AG09319 (cell line): ENCODE measurements at places on chromosomes 1 and 21.
A peak's percentile ranks its signal among the peaks of the same experiment; 100 is the strongest.

GRCh38 chr1:178060789-178061556, 32.9 kb upstream of the RASAL2 start:
- peak; percentile 46 for DNase-seq

GRCh38 chr1:154403983-154404382, 1.2 kb upstream of the IL6R start:
- DNase-seq: no peak

- no peak for DNase-seq
Measured at GRCh38 chr1:98792123-98792522, 130.6 kb downstream of the SNX7 start.

DNA sequence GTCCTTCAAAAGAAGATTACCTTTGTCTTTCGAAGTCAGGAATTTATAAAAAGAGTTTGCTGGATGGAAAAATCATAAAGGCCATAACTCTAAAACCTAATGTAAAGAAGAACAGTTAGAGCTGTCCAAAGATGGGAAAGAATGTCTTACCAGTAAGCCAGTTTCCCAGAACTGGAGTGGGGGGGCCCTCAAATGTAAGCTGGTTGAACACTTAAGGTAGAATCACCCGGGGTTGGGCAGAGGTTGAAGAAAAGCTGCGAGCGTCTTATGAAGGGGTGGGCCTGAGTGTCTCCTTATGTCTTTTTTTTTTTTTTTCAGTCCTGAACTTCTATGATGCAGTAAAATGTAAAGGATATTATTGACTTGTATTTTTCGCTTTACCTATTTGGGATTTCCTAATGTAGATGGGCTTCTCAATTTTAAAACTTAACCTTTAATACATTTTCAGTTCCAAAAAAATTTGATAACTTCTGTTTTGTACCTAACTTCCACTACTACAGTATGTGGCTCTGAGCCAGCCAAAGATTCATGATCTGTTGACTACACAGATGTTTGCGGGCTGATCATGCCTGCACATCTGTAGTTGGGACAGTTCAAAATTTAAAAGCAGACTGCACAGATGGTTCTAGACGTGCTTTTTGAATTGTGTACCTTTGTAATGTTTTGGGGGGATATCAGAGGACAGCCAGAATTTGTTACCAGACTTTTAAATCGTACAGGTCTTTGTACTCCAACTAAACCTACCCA, 43.6 kb downstream of the NFYC start:
- no peak for DNase-seq

GRCh38 chr1:162502928-162503327, 5.3 kb downstream of the UHMK1 start:
- DNase-seq: no peak

DNA sequence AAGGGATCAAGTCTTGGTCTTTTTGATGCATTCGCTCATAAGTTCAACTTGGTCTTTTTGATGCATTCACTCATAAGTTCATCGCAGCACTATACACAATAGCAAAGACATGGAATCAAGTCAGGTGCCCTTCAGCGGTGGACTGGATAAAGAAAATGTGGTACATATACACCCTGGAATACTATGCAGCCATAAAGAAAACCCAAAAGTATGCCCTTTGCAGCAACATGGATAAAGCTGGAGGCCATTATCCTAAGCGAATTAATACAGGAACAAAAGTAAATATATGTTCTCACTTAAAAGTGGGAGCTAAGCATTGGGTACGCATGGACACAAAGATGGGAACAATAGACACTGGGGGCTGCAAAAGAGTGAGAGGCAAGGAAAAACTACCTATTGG, 29.8 kb upstream of the FOXE3 start:
- DNase-seq: no peak

DNA sequence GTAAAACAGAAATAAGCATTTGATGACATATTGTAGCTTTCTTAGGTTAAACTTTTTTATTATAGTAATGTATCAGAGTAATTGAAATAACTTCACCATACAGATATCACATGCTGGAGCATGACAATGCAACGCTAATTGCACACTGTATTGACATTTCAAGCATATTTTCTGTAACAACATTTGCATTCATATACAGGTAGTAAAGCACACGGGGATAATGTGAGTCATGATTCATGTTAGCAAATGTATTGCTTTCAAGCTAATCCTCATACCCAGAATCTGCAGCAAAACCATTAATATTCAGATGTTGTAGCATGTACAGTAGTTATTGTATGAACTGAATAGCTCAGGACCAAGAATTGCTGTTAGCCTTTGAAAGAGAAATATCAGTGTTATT, 133.9 kb downstream of the TTLL7 start:
- DNase-seq: no peak

GRCh38 chr1:232776526-232777106, 28.6 kb upstream of the MAP10 start:
- no peak for DNase-seq

DNA sequence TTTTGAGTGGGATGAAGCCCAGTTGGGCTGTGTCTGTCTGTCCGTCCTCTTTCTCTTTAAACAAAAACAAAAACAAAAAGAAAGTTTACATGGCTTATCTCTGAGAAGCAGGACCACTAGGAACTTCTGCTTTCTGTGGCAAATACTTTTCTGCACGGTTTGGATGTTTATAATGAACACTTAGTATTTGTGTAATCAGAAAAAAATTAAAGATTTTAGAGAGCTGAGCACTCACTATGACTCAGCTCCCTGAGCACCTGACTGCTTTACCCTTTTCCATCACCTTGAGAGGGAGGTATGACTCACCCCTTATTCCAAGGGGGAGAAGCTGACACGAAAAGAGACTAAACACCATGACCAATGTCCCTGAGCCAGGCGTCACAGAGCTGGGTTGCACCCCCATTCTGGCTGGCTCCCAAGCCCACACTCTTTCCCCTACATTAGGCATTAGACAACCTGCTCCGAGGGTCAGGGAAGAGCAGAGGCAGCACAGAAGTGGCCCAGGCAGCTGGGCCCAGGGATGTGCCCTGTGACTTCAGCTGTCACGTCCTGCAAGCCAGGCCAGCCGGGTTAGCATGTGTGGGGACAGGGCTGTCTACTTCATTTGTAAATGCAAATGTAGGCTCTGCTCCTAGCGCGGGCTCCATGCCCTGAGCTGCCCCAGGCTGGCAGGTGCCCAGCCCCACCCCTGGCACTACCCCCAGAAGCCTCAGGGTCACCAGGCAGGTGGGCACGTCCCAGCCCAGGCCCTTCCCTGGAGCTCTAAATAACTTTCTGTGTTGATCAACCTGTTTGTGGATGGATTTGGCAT, 30.4 kb downstream of the RAP1GAP start:
- DNase-seq: no peak

DNA sequence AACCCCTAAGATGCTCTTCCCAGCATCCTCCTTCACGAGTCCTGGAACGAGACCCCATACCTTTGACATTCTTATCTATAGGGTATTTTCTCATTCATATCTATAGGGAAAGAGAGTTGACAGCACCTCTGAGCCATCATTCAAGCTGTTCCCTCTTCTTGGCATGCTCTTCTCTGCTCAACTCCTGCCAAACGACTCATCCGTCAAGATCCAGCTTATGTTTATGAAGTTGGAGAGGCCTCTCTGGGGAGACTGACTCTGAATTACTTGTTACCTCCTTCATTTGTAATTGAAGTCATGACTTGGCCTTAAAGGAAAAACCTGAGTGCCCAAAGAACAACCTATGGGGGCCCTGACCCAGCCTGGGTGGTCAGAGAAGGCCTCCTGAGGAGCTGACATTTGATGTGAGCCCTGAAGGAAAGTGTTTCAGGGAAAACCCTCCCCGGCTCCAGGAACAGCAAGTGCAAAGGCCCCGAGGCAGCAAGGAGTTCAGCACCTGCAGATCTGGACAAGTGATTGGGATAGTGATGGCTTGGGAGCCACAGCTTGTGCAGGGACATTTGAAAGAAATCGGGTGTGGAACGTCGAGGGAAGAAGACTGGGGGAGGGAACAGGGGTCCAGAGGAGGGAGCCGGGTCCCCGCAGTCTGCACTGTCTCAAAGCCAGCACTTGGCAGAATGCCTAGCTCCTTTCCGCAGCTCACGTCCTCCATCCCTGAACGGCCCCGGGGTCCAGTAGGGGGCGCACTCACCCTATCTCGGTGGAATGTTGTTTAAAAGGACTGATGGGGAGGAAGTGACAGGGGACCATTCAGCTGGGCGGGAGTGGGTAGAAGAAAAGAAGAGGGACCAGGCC, 14.0 kb upstream of the CDA start:
- no peak for DNase-seq

- DNase-seq: peak; percentile 74
Measured at GRCh38 chr1:234957330-234958065, 171.1 kb downstream of the TOMM20 start.

- no peak for DNase-seq
Measured at GRCh38 chr21:40054403-40054802, 187.2 kb downstream of the PCP4 start.

GRCh38 chr1:203120325-203121153, 7.0 kb upstream of the ADORA1 start:
- no peak for DNase-seq

DNA sequence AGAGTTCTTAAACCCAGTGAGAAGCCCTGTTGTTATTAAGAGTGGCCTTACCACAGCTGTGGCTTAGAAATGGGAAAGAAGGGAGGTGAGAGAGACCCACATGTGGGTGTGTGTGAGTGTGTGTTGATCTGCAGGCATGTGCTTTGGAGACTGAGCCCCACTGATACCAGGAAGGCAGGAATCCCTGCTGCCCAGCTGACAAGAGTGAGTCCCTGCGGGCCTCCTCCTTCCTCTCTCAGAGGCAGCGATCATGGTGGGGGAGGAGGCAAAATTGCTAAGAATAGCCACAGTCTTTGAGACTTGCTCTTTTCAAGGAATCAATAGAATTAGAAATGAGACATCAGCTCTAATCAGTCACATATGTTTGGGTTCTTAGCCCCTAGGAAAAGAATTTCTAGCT, 87.0 kb upstream of the WARS2 start:
- DNase-seq: no peak

DNA sequence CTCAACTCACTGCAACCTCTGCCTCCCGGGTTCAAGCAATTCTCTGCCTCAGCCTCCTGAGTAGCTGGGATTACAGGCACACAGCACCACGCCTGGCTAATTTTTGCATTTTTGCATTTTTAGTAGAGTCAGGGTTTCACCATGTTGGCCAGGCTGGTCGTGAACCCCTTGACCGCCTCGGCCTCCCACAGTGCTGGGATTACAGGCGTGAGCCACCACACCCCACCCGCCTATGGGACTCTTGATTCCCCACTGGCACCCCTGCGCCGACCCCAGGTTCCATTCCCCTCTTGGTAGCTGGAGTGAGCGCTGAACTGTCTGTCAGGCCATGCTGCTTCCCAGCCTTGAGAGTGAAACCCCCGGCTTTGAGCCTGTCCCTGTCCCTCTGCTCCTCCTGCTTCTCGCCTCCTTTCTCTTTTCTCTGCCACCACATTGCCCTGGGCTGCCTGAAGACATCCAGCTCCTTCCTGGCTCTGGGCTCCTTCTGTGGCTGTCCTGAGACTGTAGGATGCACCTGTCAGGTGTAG, 48.8 kb downstream of the IER5 start:
- no peak for DNase-seq

DNA sequence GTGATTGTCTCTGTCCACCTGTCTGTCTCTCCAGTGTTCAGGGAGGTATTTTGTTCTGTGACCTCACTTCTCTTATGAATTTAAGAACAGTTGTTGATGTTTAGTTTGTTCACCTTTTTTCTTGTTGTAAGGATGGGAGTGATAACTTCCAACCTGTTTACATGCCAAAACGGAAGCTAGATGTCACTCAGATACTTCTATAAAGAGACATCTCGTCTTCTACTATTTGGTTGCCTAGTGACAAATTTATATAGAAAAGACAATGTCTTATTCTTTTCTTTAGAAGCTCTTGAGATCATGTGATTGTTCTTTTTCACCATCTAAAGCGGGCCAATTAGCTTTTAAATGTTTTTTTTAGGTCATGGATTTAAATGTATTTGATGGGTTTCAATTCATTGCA, 33.8 kb downstream of the PRSS38 start:
- DNase-seq: no peak

DNA sequence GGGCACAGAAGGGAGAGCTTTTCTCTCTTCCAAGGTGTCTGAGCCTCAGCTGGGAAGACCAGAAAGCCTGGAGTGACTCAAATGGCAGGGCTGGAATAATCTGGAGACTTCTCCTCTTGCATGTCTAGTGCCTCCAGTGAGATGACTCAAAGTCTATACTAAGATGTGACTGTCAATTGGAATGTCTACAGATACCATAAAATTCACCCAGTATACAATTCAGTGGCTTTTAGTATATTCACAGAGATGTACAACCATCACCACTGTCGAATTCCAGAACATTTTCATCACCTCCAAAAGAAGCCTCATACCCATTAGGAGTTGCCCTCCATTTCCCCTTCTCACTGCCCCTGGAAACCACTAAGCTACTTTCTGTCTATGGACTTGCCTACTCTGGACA, 47.9 kb upstream of the CNN3 start:
- no peak for DNase-seq

- DNase-seq: no peak
Measured at GRCh38 chr21:38438462-38438893, 59.8 kb downstream of the ERG start.

DNA sequence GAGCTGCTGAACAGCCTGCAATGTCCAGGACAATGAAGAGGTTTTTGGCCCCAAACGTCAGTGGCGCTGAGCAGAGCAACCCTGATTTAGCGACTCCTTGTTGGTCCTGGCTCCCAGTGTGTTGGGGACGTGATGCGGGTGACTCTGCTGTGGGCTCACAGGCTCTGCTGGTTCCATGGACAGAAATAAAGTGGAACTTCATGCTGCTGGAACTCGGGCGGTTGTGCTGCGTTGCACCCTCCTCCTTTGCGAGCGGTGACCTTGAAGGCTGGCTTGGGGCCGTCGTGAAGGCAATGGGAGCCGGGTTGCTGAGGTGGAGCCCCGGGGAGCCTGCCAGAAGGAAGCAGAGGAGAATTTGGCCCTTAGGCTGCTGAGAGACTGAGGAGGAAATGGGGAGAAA, 122.6 kb upstream of the C1orf174 start:
- no peak for DNase-seq

- DNase-seq: peak; percentile 57
Measured at GRCh38 chr1:26582836-26583460, 53.4 kb downstream of the RPS6KA1 start.

GRCh38 chr1:29563571-29563970, 327.2 kb downstream of the PTPRU start:
- DNase-seq: no peak

DNA sequence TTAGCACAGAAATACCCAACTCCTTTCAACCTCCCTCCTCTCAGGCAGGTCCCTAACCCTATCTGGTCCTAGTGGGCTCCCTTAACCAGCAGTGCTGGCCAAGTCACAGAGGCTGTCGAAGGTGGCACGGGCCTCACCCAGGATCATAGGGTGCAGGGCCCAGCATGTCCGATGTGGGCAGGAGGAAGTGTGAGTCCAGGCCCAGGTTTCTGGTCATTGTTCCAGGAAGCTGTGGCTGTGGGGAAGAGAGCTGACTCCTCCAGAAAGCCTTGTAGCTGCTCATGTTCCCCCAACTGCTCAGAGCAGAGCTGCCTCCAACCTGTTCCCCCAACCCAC, 2.4 kb downstream of the CCDC17 start:
- DNase-seq: no peak

GRCh38 chr1:41768583-41768982, 150.1 kb downstream of the HIVEP3 start:
- DNase-seq: no peak
